ENCODE measurements at places on chromosomes 3 and 15. TPM values are rescaled to one million over a fixed set of nuclear protein-coding genes. Genes with fewer than 3 reads are reported as not detected.

DNA sequence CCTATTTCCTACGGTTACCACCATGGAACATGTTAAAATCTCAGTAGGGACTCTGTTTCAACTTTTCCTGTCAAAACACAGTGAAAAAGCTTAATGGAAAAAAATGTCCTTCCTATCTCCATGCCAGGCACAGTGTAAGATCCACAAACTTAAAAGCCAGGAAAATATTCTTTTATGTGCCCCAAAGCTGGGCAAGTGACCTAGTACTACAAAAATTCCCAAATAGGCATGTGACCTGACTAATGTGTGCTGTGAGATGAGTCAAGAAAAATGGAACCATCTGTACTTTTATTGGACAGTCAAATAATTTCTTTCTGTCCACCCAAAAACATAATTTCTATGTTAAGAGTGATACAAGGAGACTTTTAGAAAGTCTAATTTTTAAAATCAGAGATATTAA is 406.0 kb downstream of the ZBTB20 start:
- DNase-seq, result no peak

GRCh38 chr15:83890587-83890986 is 236.7 kb downstream of the ADAMTSL3 start:
- DNase-seq, result no peak

Gene CLSTN2
- 1.8 TPM for polyA plus RNA-seq

Gene RARB
- 39.7 TPM for polyA plus RNA-seq
